Stimulated activated CD4-positive, alpha-beta T cell treated with anti-CD3 and anti-CD28 coated beads, TNF-alpha, amount 100 ng/mL, for 1 hour (primary cell): ENCODE measurements at places on chromosomes 3 and 15.

GRCh38 chr15:41304149-41304770 is 28.1 kb downstream of the OIP5 start:
- DNase-seq = no peak

DNA sequence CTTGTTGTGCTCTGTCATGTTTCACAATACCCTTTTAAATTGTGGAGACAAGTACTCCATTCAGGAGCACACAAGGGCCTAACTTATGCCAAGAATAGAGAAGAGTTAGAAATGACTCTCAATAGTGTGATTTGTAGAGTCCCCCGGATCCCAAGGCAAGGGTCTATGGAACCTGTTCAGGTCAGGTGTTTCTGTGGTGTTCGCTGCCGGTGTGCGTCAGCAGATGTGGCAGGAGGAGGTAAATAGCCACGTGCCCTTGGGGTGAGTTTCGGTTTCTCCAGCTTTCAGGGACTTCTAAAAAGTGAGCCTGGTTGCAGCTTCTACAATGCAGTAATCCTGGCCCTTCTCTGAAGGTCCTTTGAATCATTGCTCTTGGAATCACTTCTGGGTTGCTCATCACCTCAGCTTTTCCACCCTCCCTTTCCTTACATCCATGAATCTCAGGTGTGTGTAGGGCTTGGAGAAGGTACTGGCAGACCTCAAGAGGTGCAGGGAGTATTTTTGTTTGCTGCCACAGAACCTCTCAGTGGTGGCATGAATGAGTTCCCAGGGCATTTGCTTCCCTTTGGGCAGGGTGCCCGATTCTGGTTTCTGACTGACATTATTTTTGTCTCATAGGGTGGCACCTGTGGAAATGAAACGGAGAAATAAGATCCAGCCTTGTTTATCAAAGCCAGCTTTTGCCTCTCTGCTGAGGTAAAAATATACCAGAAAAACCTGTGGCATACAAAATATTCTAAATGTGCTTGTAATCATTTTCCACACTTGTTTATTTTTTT is 7.3 kb downstream of the ST3GAL6 start:
- no peak for DNase-seq

DNA sequence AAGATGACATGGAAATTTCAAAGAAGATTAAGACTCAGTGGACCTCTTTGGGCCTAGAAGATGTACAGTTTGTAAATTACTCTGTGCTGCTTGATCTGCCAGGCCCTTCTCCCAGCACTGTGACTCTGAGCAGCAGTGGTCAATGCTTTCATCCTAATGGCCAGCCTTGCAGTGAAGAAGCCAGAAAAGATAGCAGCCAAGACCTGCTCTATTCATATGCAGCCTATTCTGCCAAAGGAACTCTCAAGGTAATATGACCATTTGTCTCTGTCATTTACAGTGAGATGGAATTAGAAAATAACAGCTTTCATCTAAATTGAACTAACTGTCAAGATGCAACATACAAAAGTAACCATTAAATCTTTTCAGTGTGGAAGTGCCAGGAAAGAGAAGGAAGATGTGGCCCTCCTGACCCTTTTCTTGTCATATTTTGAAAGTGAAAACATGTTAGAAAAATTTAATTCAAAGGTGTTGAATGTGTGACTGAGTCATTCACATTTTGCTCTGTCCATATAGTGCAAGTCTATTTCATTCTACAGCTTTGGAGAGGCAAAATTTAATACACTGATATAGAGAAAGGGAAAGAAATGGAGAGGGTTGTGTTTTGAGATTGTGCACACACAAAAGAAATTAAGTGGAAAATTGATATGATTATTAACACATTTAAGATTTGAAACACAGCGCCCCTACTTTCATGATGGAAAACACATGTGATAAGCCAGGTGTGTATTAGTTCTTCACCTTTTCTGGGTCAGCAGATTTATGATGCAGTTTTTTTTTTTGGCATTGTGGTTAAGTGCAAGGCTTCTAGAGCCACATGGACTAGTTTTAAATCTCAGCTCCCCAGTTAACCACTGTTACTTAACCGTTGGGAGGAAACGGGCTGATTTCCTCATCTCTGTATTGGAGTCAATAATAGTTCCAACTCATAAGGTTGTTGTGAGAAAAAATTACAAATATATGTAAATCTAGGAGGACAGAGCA is 375.1 kb downstream of the NAALADL2 start:
- DNase-seq = no peak

GRCh38 chr3:170128259-170128976 is 53.1 kb downstream of the PHC3 start:
- no peak for DNase-seq

DNA sequence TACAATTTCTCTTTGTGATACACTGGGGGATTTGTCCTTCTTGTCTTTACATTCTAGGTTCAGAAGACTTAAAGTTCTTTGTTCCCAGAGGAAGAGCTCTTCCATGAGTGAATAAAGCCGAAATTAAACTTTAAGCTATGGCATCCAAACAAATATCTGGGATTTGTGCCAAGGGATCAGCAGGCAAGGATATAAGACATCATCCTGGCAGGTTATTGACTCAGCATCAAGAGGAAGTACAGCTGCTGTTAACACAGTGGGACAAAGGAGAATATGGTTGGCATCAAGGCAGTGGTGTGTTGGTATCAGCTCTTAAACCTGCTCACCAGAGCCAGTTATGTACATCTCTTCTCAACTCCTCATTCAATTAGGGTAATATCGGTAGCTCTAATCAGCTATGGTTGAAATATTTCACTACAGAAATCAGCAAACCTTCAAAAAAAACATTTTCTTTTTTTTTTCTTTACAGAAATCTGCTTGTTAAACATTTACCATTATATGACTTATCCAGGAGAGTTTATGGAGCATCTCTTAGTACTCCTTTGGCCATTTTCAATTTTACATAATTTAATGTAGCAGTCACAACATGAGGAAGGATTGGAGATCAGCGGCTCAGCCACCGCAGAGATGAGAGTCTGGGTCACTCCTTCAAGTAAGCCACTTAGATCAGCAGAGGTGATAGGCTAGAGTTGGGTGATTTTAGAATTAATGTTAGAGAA is 1198.6 kb upstream of the EPHA6 start:
- no peak for DNase-seq

GRCh38 chr15:74365598-74366445 is 1.6 kb downstream of the CYP11A1 start:
- DNase-seq = no peak

DNA sequence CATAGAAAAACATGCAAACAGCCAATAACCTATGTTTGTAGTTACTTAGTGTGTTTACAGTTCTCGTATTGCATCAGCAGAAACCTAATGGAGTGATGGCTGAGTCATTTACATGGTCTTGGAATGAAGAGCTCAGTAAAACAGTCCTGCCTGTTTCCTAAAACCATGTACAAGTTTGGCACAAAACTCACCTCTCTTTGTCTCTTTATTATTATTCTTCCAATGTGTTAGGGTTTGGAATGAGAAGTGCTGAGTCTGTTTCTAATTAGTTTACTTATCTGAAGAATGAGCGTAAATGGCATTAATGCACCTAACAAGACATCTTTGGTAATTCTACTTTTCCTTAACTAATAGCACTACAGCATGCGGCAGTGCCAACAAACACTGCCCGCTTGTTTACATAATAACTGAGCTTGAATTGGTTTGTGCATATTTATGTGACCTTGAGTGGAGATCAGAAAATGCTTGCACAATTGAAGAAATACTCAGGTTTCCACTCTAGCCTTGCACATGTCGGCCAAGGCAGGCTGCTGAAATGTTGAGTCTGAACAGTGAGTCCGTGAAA is 385.4 kb upstream of the SEMA6D start:
- DNase-seq = no peak

DNA sequence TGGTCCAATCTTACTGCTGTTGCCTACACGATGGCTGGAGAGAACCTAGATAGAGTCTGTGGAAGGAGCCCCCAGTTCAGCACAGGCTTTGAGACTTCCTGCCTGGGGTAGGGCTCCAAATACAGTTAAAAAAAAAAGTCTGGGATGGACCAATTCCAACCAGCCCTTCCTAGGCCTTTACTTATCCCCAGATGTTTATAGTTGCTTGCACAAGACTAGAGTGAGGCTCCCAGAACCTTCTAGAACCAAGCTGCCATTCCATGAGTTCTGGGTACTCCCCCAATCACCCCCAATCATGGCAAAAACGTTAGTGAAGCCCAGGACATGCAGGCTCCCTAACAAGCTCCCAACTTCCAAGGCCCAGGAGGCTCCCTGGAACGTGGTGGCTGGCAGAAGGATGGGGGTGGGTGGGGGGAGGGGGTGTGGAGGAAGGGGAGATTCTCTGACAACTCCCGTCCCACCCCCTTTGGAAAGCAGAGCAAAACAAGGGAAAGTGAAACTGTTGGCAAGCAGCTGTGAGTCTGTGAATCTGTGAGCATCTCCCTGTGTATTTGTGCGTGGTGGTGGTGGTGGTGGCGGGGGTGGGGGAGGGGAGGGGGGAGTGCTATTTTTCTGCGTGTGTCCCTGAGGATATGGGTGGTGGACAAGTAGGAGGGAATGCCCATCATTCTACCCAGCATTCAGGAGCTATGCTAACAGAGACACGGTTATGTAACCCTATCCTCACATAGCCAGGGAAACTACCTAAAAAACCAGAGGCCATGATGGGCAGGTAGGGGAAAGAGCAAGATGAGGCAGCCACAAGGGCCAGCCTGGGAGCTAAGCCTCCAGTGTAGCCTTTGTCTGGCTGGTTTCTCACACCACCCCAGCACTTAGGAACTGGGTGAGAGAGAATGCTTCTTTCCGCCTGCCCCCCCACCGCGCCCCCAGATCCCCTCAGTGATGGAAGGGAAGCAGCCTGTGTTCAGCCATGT is 2.0 kb downstream of the MST1R start:
- DNase-seq = no peak

- no peak for DNase-seq
Measured at GRCh38 chr3:120071259-120071658, 23.0 kb downstream of the GSK3B start.

GRCh38 chr3:33035596-33035995 is 61.4 kb downstream of the GLB1 start:
- DNase-seq = no peak

GRCh38 chr3:13137941-13138832 is 65.0 kb upstream of the IQSEC1 start:
- DNase-seq = no peak

- no peak for DNase-seq
Measured at GRCh38 chr3:64865839-64866570, 178.2 kb upstream of the ADAMTS9 start.

- DNase-seq = no peak
Measured at GRCh38 chr15:77641999-77642398, 9.3 kb upstream of the LINGO1 start.

GRCh38 chr3:143002083-143002712 is 828 bp downstream of the U2SURP start:
- no peak for DNase-seq

DNA sequence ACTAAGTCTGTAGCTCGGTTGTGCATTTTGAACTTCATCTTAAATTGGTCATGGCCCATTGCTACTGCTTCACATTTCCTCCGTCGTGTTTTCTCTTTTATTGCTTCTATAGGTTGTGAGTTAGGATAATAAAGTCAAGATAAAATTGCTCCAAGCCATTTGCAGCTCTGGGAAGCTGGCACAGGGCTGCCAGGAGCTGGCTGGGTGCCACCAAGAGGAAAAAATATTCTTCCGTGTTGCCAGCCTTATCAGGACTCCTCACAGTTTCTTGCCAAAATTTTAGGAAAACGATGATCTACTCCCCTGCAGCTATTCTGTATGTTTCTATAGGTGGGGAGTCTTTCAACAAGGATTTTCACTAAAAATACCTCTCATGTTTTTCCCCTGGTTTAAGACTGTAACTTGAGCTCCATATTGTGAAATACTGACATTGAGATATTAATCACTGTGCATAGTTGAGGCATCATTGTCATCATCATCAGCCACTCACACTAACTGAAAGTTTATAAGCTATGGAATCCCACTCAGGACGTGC is 55.4 kb upstream of the PIAS1 start:
- no peak for DNase-seq

GRCh38 chr15:75145027-75145841 is 56.4 kb upstream of the C15orf39 start:
- DNase-seq = no peak

DNA sequence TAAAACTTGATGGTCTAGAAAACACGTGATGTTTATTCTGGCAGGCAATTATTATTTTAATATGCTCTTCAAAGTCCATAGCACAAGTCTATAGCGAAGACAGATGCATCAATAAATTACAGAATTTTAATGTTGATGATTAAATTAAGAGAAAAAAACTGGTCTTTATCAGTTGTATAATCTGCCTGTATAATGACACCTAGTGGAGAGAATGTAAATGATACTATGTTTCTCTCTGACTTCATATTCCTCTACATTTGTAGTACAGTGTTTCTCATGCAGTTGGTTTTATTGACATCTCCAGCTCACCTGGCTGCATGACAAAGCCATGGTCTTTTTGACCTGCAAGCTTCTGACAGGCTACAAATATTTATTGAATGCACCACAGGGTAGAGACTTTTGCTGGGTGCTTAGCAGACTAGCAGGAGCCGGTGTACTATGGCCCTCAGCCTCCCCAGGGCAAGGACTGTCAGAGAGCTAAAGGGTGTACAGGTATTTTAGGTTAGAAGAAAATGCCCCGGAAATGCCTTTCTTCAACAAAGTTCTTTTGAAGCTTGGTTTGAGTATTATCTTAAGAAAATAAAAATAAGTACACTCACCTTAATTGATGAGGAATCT is 289.9 kb downstream of the GAP43 start:
- DNase-seq = no peak

DNA sequence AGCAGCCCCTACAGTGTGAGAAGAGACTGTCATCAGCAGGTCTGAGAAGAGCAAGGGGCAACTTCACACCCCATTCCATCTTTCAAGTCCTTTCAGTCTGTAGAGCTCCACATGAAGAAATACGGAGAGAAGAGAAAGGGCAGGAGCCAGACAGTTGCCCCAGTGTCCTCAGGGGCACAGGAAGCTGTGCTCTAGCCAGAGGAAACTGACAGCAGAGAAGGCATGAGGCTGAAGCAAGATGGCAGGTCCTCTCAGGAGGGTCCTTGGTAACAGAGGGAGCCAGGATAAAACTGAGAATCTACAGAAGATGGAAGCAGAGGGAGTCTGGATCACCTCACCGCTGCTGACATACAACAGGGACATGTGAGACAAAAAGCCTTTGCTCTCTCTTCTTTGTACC is 47.3 kb downstream of the PLCH1 start:
- DNase-seq = no peak

- DNase-seq = no peak
Measured at GRCh38 chr3:53190659-53191058, 29.6 kb downstream of the PRKCD start.

- DNase-seq = no peak
Measured at GRCh38 chr3:52879090-52879489, 18.3 kb downstream of the STIMATE start.

DNA sequence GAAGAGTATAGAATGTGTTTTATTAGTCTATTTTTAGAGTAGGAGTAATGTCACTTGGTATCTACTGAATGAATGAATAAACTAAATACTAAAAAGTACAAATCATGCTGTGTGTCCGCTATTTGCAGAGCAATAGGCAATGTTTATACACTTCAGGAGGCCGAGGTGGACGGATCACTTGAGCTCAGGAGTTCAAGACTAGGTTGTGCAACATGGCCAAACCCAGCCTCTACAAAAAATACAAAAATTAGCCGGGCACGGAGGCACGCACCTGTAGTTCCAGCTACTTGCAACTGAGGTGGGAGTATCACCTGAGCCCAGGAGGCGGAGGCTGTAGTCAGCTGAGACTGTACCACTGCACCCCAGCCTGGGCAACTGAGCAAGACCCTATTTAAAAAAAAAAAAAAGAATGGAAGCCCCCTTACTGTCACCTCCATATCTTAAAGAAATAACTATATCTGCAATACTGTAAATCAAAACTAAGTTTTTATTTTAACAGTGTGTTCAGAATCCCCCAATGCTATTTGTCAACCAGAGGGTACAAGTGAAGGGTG is 98.4 kb downstream of the DHX30 start:
- DNase-seq = no peak

GRCh38 chr15:60844511-60845174 is 365.7 kb upstream of the ICE2 start:
- DNase-seq = peak; percentile 32
